T-cell (primary cell): ENCODE measurements at places on chromosomes 11 and 22. TPM values are rescaled to one million over a fixed set of nuclear protein-coding genes. Genes with fewer than 3 reads are reported as not detected.

- no peak for DNase-seq
Observed at GRCh38 chr11:69536406-69536805, 54.9 kb downstream of the LINC01488 start.

DNA sequence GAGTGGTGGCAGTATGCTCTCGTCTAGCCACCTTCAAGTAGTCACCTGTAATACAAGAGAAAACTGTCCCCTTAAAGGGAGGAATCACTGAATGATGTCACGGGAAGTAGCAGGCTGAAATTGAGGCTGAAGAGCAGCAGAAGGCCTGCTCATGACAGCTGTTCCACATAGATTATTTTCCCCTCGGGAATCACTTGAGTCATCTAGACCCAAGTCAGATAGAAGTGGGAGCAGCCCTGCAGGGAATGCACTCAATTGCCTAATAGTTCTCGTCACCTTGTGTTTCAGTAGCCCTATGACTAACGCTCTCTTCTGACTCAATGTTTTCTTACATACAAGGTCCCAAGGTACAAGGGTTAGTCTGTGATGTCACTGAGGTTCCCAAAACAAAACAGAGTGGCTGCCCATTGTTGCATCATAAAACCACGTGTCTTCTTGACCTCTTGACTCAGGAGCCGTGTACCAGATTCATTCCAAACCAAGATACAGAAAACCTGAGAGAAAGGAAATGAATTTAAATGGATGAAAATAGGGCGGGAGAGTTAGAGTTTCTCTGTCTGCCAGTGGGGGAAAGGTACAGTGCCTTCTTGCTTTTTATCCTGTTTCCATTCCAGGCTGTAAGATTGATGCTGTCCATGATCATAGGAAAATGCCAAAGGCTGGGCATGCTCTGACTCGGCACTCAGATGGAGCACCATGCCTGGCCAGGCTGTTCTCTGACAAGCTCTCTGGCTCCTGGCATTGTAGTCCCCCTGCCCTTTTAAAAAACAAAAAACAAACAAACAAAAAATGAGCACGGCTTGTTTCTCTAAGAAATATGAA, 21.6 kb upstream of the C11orf96 start:
- no peak for DNase-seq

DNA sequence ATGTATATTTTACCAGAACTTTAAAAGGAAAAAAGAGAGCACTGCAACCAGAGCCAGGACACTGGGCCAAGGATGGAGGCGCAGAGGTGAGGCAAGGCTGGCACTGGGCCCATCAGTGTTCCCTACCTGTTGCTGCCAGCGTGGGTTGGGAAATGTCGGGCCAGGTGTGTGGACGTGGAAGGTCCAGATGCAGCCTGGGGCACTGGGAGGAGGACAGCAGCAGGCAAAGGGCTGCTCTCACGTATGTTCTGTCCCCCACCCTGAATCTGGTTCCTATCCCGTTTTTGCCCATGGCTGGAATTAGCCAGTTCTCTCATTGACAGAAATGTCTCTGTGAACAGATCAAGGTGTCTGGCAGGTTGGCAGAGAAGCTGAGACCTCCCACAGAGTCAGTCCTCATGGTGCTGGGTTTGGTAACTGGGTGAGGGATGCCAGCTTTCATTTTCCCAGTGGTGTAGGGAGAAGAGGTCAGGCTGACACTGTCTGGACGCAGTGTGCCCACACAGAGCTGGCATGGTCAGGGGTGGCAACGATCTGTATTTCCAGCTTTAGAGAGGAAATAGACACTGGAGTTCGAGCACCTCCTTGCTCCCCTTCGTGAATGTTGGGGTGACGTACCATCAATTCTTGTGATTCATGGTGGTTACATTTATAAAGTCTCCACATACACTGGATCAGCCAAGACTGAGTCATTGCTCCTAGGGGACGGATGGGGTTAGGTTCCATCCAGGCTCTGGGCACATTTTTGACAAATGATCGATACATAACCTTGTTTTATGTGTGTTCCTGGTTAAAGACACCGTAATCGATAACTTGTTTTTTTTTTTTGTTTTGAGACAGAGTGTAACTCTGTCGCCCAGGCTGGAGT, 4.3 kb upstream of the PNPLA3 start:
- DNase-seq = no peak

- no peak for DNase-seq
Observed at GRCh38 chr11:135035282-135035681, 623.2 kb upstream of the B3GAT1 start.

- no peak for DNase-seq
Observed at GRCh38 chr11:64817476-64817875, 7.1 kb upstream of the MEN1 start.

DNA sequence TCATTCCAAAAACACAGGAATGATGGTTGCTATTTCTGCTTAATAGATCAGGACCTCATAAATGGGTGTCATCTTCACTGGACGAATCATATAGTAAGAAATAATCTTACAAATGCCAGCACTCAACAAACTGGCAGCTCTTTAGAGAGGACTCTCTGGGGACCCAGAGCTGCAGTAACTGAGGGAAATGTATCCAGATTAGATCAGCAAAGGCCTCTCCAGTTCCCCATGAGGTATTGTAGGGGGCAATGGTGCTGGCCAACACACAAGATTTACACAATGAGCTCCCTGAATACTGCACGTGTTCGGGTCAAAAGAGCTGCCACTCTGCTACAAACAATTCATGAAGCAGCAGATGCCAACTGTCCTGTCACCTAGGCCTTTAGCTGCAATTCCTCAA, 110.2 kb downstream of the RBFOX2 start:
- DNase-seq = no peak

GRCh38 chr11:73996161-73996747, 12.6 kb downstream of the UCP3 start:
- DNase-seq = no peak

DNA sequence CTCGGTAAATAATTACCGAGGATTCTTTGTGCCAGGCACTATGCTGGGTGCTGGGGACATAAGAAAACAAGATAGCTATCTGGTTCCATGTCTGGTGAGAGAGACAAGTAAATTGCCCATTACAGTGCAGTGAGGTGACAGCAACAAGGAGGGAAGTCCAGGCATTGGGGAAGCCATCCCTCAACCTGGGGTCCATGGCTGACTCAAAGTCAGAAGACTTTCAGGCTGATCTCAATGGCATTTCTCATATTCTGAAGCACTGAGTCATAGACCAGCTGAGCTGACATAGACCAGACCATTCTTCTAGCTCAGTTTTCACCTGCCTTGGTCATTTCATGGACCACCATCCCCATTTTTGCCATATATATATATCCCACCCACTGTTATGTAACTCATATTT, 158.8 kb downstream of the TTC17 start:
- no peak for DNase-seq

DNA sequence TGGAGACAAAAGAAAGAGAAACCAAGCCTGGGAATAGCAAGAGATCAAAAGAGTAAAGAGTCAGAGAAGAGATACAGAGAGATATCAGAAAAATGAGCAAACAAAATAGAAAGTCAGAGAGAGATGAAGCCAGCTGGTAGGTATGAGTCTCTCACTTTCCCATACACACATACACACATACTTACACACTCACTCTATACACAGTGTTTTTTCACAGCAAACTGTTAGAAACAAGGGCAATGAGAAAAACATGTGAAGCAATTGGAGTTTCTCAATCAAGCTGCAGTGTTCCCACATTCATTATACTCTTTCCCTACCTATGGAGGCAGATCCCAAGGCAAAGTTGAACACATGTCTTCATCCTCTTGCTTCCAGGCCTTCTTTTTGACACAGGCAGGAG, 2.6 kb upstream of the NLRP10 start:
- DNase-seq = no peak

- no peak for DNase-seq
Observed at GRCh38 chr11:75011872-75012271, 23.1 kb downstream of the NEU3 start.

DNA sequence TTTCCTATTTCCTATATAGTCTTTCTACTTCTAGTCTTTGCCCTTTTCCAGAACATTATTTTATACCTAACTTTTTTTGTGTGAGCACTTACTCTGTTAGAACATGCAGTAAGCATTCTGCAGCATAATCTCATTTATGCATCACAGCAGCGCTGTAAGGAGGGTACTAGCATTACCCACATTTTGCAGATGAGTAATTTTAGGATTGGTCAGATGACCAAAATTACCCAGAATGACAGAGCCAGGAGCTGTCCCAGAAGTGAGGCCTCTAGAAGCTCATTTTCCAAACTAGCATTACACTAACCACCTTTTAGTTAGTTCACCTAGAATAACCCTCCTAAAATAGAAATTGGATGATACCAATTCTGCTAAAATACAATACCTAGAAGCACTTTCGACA, 47.1 kb upstream of the ARHGAP32 start:
- DNase-seq = no peak

- DNase-seq = no peak
Observed at GRCh38 chr22:41096841-41097240, 4.4 kb downstream of the EP300 start.

DNA sequence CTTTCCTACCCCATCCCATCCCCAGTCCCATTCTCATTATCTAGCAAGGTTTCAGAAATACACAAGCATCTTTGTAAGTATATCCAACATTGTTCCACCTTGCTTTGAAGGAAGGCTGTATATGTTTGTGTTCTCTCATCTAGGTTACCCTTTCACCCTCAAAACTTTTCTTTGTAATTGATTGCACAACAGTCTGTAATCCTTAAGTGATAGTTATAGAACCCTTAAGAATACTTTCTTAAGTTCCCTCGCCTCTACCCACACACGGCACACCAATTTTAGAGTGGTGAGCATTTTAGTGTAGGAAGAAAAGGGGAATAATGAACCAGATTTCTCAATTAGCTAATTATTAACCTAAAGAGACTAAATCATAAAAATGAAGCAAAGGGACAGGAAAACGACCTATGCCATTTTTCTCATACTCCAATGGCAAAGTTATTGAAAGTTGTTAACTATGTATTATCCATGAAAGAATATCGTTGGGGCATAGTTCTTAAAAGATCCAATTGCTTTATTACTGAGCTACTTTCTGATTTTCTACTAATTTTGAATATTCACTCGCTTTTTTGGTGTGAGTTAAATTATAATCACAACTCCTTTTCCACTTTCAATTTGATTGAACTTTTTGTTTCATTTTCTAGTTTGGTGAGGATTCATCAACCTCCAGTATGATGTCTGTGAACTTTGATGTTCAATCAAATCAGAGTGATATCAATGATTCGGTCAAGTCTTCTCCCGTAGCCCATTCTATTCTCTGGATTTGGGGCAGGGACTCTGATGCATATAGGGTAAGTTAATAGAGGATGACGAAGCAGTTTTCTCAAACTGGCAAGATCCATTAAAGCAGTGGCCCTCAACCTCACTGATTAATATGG, 44.9 kb downstream of the TTC17 start:
- no peak for DNase-seq

DNA sequence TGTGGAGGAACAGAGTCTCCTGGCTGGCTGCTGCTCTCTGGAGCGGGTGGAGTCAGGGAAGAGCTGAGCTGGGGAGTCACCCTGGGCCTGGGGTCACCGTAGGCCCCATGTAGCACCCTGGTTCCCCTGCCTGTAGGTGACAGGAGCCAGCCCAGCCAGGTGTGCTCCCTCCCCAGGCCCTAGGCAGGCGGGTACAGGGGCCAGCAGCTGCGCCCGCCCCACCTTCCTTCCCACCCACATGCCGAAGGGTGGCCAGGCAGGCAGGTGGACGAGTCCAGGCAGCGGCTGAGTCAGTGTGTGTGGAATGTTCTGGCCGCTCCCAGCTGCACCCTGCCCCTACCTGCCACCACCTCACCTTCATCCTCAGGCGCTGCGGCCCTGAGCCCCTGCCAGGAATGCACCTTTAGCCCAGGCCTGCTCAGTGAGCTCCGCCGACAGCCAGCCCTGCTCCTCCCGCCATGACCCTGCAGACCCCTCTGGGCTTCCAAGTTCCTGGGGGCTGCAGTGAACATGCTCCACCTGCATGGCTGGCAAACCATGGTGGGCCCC, 654 bp upstream of the SYT8 start:
- no peak for DNase-seq

DNA sequence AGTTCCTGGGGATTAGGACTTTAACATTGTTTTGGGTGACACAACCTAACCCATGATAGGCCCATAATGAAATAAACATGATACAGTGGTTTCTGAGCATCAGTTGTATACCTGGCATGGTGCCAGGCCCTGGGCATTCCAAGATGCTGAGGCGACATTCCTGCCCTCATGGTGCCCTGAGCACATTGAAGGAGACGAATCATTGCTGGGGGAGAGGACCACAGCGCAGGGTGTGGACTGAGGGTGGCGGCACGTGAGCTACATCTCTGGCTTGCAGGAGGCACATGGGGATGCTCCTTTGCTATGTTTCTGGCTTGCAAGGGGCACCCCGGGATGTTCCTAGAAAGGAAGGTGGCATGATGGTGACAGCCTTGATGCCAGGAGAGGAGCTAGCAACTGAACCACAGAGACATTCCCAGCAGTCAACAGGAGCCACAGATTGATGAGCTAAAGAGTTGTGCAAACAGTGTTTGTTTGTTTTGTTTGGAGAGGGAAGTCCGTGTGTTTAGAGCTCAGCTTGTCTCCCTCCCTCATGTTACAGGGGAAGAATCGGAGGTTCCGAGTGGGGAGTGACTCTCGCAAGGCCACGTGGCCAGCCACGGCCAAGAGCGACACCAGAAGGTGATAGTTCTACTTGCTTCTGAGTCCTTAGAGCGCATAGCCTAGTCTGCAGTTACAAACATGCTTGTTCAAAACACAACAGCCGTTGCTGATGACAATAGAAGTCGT, 106.4 kb downstream of the MIAT start:
- no peak for DNase-seq

GRCh38 chr11:101428918-101429317, 154.9 kb downstream of the TRPC6 start:
- no peak for DNase-seq

GRCh38 chr22:17866127-17866526, 91.9 kb upstream of the BID start:
- DNase-seq = no peak

- DNase-seq = no peak
Observed at GRCh38 chr11:2386591-2386990, 9.5 kb downstream of the CD81 start.

DNA sequence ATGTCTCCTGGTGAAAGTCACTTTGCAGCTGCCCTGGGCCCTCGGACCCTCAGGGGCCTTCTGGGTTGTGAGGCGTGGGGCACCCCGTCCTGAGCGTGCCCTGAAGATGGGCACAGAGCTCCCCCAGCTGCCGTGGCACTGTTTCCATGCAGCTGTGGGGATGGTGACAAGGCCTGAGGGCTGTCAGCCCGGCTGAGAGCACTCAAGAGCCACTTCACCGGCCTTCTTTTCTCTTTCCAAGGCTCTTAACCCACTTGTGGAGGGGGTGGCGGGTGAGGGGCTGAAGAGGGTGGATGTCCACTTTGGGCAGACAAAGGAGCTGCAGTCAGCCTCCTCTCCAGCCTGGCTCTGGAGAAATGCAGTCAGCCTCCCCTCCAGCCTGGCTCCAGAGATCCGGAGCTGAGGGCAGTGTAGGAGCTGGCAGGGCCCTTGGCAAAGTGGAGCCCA, 239.5 kb downstream of the ST3GAL4 start:
- DNase-seq = no peak

- no peak for DNase-seq
Observed at GRCh38 chr22:29454276-29454675, 15.9 kb downstream of the RFPL1 start.

- DNase-seq = no peak
Observed at GRCh38 chr11:48044577-48044976, 64.2 kb downstream of the PTPRJ start.

- no peak for DNase-seq
Observed at GRCh38 chr11:92475316-92475715, 250.7 kb downstream of the FAT3 start.

SCUBE2 gene
- total RNA-seq = 0.82 TPM

UBQLN3 gene
- total RNA-seq = not detected

ARVCF gene
- total RNA-seq = 3.0 TPM

PRR5 gene
- 37.0 TPM for total RNA-seq

SEPTIN3 gene
- total RNA-seq = 0.30 TPM

MAPK11 gene
- 5.6 TPM for total RNA-seq

OR51B2 gene
- total RNA-seq = not detected

USH1C gene
- not detected for total RNA-seq

ELFN2 gene
- total RNA-seq = 0.36 TPM
